ENCODE measurements at places on chromosomes 11 and 22. TPM values are rescaled to one million over a fixed set of nuclear protein-coding genes. Genes with fewer than 3 reads are reported as not detected.

GRCh38 chr11:105610871-105611571 lies 1.1 kb downstream of the GRIA4 start:
- no peak overlapping the region for H3K4me3 ChIP-seq
- no peak for DNase-seq
- H3K36me3 ChIP-seq, result no peaks in the 10 kb centered on the region
- peaks cover 41% of the 10 kb centered on the region for H3K27me3 ChIP-seq

MS4A12 gene
- not detected for total RNA-seq

GTSE1 gene
- 40.8 TPM for total RNA-seq

DNA sequence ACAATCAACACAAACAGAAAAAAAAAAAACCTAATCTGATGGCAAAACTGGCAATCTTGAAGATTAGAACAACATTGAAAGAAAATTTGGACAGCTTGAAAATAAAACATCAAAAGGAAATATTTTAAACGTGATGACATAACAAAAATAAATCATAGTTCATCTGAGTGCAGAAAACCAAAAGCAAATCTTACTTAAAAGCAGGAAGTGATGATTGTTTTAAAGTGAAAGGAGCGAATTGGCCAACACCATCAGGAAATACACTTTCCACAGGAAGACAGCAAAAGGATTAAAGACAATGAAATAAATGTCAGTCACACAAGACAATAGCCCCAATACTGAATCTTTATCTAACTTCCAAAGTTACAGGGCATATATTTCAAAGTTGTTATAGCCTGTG lies 696.5 kb upstream of the CHORDC1 start:
- H3K4me3 ChIP-seq, result no peak overlapping the region
- no peaks in the 10 kb centered on the region for H3K36me3 ChIP-seq
- H3K27me3 ChIP-seq, result no peaks in the 10 kb centered on the region
- no peak for DNase-seq
- H3K27ac ChIP-seq, result no peak overlapping the region
- H3K4me1 ChIP-seq, result no peaks in the 10 kb centered on the region

- no peaks in the 10 kb centered on the region for H3K27me3 ChIP-seq
- H3K4me1 ChIP-seq, result no peaks in the 10 kb centered on the region
- H3K4me3 ChIP-seq, result no peak overlapping the region
- peaks cover 23% of the 10 kb centered on the region for H3K36me3 ChIP-seq
Measured at GRCh38 chr22:42632096-42632495, 8.3 kb downstream of the ATP5MGL start.

DNA sequence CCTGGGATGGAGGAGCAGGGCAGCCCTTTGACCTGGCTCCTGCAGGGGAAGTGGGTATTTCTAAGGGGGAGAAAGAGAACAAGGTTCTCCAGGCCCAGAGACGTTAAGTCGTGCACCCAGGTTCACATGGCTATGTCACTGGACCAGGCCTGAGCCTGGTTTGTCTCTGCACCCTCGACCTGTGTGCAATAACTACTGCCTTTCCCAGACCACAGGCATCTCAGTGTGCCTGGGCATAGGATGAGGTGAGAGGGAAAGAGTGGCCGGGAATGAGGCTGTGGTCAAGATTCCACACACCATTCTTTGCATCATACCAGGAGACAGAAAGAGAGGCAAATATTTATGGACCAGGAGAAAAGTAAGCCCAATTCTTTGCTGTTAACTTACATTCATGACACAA lies 66.8 kb downstream of the PRR5L start:
- H3K36me3 ChIP-seq, result no peaks in the 10 kb centered on the region
- H3K27ac ChIP-seq, result no peak overlapping the region
- peaks cover 36% of the 10 kb centered on the region for H3K27me3 ChIP-seq
- H3K4me1 ChIP-seq, result peaks cover 31% of the 10 kb centered on the region
- DNase-seq, result no peak

SCT gene
- not detected for total RNA-seq

- no peak overlapping the region for H3K27ac ChIP-seq
- H3K36me3 ChIP-seq, result peaks cover 16% of the 10 kb centered on the region
- no peak for DNase-seq
Measured at GRCh38 chr11:46840116-46840515, 6.0 kb downstream of the CKAP5 start.

APOBEC3G gene
- 48.5 TPM for total RNA-seq

- peaks cover 73% of the 10 kb centered on the region for H3K4me1 ChIP-seq
- peak overlapping the region; percentile 88 for H3K4me3 ChIP-seq
- peak overlapping the region; percentile 98 for H3K27ac ChIP-seq
- peaks cover 71% of the 10 kb centered on the region for H3K36me3 ChIP-seq
Measured at GRCh38 chr11:117986981-117987574, 884 bp downstream of the IL10RA start.

- H3K36me3 ChIP-seq, result no peaks in the 10 kb centered on the region
- DNase-seq, result no peak
- H3K4me3 ChIP-seq, result no peak overlapping the region
- peaks cover 14% of the 10 kb centered on the region for H3K27me3 ChIP-seq
Measured at GRCh38 chr11:76392870-76393269, 11.7 kb downstream of the GVQW3 start.

MUC5B gene
- not detected for total RNA-seq

DNA sequence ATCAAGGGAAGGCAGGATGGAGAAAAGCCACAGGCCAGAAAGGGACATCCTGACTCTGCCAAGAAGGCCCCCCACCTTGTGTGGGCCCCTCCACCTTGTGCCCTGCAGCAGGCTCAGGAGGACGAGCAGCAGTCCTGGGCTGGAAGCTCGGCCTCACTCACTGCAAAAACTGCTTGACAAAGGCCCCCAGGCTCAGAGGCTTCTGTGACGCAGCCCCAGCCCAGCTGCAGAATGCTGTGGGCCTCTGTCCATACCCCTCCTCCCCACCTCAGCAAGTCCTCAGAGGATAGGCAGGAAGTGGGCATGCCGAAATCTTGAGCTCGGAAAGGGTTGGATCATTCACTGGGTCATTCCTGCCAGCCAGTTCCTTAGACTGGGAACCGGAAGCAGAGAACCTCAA lies 61.9 kb downstream of the NRXN2 start:
- peaks cover 4% of the 10 kb centered on the region for H3K4me1 ChIP-seq
- no peak overlapping the region for H3K4me3 ChIP-seq
- H3K27ac ChIP-seq, result no peak overlapping the region
- no peaks in the 10 kb centered on the region for H3K27me3 ChIP-seq
- H3K36me3 ChIP-seq, result no peaks in the 10 kb centered on the region
- no peak for DNase-seq

- H3K4me3 ChIP-seq, result no peak overlapping the region
- no peak overlapping the region for H3K27ac ChIP-seq
- DNase-seq, result no peak
- peaks cover 19% of the 10 kb centered on the region for H3K36me3 ChIP-seq
- H3K27me3 ChIP-seq, result peaks cover 6% of the 10 kb centered on the region
- peaks cover 26% of the 10 kb centered on the region for H3K4me1 ChIP-seq
Measured at GRCh38 chr11:48193876-48194275, 22.7 kb upstream of the OR4B1 start.

DNA sequence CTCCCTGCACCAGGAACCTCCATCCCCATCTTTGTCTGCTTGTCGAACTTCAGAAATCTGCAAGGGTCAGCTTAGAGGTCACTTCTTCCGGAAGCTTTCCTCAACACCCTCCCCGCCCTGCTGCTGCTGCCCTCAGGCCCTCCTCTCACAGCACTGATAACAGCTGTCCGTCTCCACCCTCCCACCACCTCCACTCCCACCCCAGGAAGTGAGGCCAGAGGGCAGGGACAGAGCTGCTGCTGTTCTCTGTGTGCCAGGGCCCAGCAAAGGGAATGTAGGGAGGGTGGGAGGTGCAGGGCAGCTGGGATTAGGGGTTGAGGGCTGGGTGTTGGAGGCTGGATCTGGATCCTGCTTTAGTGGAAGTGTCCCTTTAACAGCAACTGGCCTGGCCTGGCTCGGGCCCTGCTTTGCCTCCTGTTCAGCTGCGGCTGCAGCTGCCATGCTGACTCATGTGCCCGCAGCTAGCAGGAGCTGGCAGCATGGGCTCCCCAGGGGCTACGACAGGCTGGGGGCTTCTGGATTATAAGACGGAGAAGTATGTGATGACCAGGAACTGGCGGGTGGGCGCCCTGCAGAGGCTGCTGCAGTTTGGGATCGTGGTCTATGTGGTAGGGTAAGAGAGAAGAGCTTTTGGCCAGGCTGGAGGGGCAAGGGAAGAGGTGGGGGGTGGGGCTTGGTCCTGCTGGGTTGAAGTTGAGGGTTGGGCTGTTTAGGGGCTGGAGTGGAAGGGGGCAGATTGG lies at the start of gene P2RX6:
Gene P2RX6 (plus strand): TSS at position 440 of the 740 bp plus-strand sequence. CDS start 10 bp downstream, at position 450.
- peaks cover 13% of the 10 kb centered on the region for H3K4me1 ChIP-seq
- H3K4me3 ChIP-seq, result peak within 1 kb of the TSS; percentile 78
- H3K36me3 ChIP-seq, result no peaks in the 10 kb centered on the region
- DNase-seq, result no peak
- H3K27me3 ChIP-seq, result peaks cover 9% of the 10 kb centered on the region

GRM5 gene
- total RNA-seq, result not detected

- H3K27ac ChIP-seq, result no peak overlapping the region
- peak; percentile 65 for DNase-seq
- no peak overlapping the region for H3K4me3 ChIP-seq
- H3K27me3 ChIP-seq, result no peaks in the 10 kb centered on the region
- peaks cover 5% of the 10 kb centered on the region for H3K4me1 ChIP-seq
Measured at GRCh38 chr11:134196756-134197155, 27.0 kb downstream of the NCAPD3 start.

DNA sequence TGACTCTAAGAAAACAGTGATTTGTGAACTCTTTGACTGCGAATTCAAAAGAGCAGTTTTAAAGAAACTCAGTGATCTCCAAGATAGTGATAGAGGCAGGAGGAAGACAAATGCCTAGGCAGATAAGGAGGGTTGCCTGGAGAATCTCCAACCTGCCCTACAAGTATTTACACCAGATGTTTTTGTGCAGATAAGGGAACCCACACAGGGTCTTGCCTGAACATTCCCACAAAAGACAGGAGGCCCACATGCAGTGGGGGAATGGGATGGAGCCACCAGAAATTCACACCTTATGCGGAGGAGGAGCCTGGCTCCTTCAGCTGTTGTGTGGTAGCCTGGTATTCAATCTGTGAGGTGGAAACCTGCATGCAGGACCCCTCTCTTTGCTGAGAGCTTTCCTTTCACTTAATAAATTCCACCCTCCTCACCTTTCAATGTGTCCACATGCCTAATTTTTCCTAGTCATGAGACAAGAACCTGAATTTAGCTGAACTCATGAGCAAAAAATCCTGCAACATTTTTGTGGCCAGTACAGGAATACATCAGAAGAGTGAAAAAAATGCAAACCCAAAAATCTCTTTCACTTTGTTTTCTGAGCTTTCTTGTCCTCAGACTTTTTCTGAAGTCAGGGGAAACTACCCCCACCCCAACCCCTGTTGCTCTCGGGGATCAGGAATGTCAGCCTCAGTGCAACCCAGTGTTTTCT lies 8.1 kb upstream of the GLYAT start:
- H3K27ac ChIP-seq, result no peak overlapping the region
- no peaks in the 10 kb centered on the region for H3K27me3 ChIP-seq
- peaks cover 2% of the 10 kb centered on the region for H3K4me1 ChIP-seq
- H3K4me3 ChIP-seq, result no peak overlapping the region
- no peaks in the 10 kb centered on the region for H3K36me3 ChIP-seq
- DNase-seq, result no peak

- no peak for DNase-seq
- H3K27me3 ChIP-seq, result peaks cover 2% of the 10 kb centered on the region
- no peak overlapping the region for H3K4me3 ChIP-seq
Measured at GRCh38 chr11:2762031-2762380, 62.2 kb upstream of the KCNQ1OT1 start.

- H3K36me3 ChIP-seq, result no peaks in the 10 kb centered on the region
- no peak overlapping the region for H3K4me3 ChIP-seq
- no peak overlapping the region for H3K27ac ChIP-seq
- peaks cover 4% of the 10 kb centered on the region for H3K27me3 ChIP-seq
- H3K4me1 ChIP-seq, result no peaks in the 10 kb centered on the region
Measured at GRCh38 chr11:121356357-121356756, 63.8 kb downstream of the SC5D start.

DNA sequence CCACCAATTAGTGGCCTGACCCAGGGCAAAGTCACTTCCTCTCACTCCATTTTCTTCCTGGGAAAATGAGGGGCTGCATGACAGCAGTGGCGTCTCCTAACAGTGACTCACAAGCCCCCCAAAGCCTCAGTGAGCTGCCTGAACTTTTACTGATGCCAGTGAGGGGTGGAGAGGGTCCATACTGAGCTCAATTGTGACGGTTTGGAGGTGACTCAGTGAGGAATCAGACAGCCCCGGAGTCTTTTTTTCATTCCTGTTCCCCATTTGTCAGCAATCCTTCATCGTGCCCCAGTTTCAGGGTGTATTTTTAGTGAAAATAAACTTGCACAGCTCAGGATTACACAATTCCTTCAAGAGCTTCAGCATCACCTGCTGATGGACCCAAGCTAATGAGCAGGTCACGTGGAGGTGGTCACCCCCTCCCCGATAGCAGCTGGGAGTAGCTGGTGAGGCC lies 30.1 kb upstream of the RASD2 start:
- H3K27ac ChIP-seq, result no peak overlapping the region
- no peak overlapping the region for H3K4me3 ChIP-seq
- H3K4me1 ChIP-seq, result no peaks in the 10 kb centered on the region
- DNase-seq, result no peak

GRCh38 chr11:59206635-59207034 lies 6.1 kb downstream of the MPEG1 start:
- peaks cover 50% of the 10 kb centered on the region for H3K27me3 ChIP-seq
- H3K4me3 ChIP-seq, result no peak overlapping the region
- H3K27ac ChIP-seq, result no peak overlapping the region
- DNase-seq, result peak; percentile 61
- H3K4me1 ChIP-seq, result peaks cover 29% of the 10 kb centered on the region

- H3K27me3 ChIP-seq, result peaks cover 31% of the 10 kb centered on the region
- DNase-seq, result no peak
- no peaks in the 10 kb centered on the region for H3K36me3 ChIP-seq
- H3K4me1 ChIP-seq, result peaks cover 14% of the 10 kb centered on the region
- peak overlapping the region; percentile 92 for H3K4me3 ChIP-seq
Measured at GRCh38 chr11:32829157-32829679, 509 bp upstream of the PRRG4 start.

HEPHL1 gene
- total RNA-seq, result not detected

KCNJ5 gene
- total RNA-seq, result not detected

BIK gene
- 1.7 TPM for total RNA-seq

CHRM1 gene
- not detected for total RNA-seq

DNA sequence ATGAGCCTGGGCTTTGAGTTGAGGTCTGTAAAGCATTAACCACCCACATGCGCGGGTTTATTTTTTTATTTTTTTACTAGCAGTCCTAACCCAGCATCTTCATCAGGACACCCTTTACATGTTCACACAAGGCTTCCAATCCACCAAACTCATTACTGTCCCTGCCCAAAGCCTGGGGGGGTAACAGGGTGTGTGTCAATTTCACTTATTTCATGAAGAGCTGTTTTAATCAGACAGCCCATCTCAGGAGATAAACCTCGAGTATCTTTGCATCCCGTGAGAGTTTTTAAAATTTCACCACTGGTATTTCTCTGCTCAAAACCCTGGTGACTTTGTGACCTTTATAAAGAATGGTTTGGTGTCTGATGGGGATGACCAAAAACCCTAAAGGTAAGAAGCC lies 45.6 kb downstream of the ANO1 start:
- no peak overlapping the region for H3K27ac ChIP-seq
- DNase-seq, result no peak
- H3K27me3 ChIP-seq, result no peaks in the 10 kb centered on the region
- no peak overlapping the region for H3K4me3 ChIP-seq

SMTNL1 gene
- total RNA-seq, result not detected

Data from activated CD4-positive, alpha-beta T cell treated with anti-CD3 and anti-CD28 coated beads, Interleukin-2, amount 10 ng/mL, durations not matched to agents 24 days and 14 days (primary cell).